Fibroblast of skin of back (primary cell): ENCODE measurements at places on chromosomes 4 and X.

DNA sequence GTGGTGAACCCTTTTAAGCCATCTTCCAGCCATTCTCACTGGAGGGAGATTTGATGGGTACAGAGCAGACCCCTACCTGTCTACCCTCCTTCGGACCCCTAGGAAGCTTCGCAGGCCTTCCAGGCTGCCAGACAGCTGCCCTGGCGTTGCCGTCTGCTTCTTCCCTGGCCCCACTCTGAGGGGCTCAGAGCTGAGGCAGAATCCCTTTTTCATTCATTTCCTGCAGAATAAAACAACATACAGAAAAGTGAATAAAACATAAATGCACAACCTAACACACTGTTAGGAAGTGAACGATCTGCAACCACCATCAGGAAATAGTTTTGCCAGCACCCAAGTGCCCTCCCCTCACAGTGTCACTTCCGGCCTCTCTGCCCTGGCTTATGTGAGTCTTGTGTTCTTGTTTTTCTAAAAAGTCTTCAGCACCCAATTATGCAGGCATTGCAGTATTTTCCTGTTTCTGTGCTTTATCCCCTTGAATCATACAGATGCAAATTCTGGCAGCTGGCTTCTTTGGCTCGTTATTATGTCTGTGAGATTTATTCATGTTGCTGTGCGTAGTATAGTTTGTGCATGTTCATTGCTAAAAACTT is 5.6 kb upstream of the ADD1 start:
- peak; percentile 71 for DNase-seq

- DNase-seq: no peak
Measured at GRCh38 chr4:125104616-125105015, 210.1 kb upstream of the FAT4 start.

GRCh38 chrX:30521440-30522182 is 56.0 kb downstream of the TASL start:
- peak; percentile 88 for DNase-seq

- no peak for DNase-seq
Measured at GRCh38 chrX:87878926-87879325, 361.3 kb downstream of the KLHL4 start.

- no peak for DNase-seq
Measured at GRCh38 chr4:119646347-119647071, 17.9 kb upstream of the PDE5A start.

GRCh38 chr4:17475481-17475880 is 36.4 kb downstream of the QDPR start:
- peak; percentile 67 for DNase-seq

GRCh38 chrX:129721414-129721813 is 17.4 kb upstream of the XPNPEP2 start:
- no peak for DNase-seq

DNA sequence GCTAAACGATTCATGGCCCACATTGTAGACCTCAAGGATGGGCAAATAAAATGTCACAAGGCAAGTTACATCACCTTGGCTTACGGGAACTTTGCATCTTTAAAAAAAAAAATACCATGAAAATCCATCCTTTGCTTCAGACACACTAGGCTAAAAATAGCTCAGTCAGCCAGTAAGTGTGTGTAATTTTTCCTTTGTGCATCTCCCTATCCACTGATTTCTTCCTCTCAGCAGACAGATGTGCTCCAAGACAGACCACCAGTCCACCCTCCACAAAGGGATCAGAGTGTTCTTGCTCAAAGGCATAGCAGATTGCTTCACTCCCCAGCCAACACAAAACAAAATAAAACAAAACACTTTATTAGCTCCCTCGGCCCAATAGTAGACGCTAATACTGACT is 14.6 kb downstream of the LDB2 start:
- DNase-seq: no peak

DNA sequence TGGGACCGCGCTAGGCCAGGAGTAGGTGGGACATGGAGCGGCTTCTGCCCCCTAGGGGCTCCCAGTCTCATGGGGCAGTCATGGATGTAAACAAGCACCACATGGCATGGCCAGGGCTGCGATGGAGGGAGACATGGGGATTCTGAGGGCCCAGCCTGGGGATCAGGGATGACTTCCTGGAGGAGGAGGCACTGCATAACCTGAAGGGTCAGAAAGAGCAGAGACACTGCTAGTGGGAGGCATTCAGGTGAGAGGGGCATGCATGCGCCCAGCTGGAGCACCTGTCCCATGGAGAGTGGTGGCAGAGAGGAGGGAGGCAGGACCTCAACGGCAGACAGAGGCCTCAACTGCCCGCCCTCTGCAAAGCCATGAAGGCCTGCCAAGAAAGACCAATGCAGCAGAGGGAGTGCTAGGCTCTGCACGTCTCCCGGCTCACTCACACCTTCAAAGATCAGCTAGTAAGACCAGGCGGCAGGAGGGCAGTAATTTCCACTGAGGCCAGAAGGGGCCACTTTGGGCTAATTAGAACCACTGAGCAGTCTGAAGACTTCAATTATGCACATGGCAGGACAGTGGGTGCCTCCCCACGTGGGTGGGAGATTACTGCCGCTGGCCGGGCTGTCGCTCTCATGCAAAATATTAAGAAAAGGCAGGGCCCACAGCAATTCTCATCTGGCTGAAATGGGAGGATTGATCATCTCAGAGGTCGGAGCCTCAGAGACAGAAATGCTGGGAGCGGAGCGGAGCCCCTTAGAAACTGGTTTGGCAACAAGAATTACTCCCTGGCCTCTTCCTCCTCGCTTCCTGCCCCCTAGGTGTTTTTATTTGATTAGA is 69.6 kb downstream of the PPP2R2C start:
- no peak for DNase-seq

DNA sequence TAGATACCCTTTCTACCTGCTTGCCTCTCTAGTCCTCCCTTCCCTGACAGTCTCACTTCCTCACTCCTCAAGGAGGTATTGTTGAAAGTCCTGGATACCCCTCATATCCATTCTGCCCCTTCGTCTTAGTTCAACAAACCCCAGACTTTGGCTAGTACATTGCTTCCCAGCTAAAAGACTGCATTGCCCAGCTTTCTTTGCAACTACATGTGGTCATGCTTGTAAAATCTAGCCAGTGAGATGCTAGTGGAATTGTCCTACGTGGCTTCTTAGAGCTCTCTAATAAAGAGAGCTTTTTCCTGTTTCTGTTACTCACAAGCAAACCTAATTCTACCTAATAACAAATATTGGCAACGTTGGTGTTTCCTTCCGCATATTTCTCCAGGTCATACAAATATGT is 237.9 kb upstream of the PSAPL1 start:
- no peak for DNase-seq

DNA sequence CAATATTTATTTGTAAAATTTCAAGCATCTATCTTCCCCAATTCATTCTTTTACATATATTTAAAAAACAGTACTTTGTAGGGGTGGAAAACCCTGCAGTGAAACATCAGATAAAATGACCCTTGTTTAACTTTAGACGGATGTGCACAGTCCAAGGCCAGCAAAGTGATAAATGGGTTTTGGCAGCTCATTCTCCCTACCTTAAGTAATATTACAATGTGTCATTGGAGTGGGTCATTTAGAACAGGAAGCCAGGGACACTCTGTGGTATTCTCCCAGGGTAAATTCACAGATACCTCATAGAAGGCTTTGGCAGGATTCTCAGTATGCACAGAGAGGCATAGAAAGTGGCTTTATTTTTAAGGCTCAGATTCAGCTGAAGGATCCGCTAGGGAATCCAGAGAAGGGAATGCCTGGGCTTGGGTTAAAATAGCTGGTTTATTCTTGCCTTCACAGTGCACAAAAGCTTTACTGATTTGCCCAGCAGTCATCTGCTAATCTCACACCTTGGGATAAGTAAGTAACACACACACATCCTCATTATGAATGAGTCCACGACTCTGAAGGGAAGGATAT is 206.7 kb downstream of the RASL11B start:
- no peak for DNase-seq
